Right forelimb (tissue), 1 donor: ENCODE measurements at places on chromosomes 13 and 19.
A peak's percentile ranks its signal among the peaks of the same experiment; 100 is the strongest.

GRCh38 chr19:31089681-31090080 lies 259.6 kb downstream of the TSHZ3 start:
- DNase-seq, result no peak

DNA sequence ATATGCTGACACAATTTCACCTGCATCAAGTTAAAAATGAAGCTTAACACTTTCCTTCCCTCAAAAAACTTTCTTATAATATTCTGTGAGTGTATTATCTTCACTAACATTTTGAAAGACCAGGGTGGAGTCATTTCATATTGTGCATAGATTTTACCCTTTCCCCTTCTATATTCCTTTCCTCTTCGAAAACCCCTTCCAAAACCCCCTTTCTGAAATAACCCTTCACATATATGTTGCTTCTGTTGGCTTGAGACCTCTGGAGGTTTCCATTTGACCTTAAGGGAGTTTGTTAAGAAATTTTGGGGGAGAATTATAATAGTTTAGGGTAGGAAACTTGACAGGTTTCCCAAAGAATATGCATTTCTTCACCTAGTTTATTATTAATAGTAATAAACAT lies 489.6 kb upstream of the MIR17HG start:
- DNase-seq, result no peak

DNA sequence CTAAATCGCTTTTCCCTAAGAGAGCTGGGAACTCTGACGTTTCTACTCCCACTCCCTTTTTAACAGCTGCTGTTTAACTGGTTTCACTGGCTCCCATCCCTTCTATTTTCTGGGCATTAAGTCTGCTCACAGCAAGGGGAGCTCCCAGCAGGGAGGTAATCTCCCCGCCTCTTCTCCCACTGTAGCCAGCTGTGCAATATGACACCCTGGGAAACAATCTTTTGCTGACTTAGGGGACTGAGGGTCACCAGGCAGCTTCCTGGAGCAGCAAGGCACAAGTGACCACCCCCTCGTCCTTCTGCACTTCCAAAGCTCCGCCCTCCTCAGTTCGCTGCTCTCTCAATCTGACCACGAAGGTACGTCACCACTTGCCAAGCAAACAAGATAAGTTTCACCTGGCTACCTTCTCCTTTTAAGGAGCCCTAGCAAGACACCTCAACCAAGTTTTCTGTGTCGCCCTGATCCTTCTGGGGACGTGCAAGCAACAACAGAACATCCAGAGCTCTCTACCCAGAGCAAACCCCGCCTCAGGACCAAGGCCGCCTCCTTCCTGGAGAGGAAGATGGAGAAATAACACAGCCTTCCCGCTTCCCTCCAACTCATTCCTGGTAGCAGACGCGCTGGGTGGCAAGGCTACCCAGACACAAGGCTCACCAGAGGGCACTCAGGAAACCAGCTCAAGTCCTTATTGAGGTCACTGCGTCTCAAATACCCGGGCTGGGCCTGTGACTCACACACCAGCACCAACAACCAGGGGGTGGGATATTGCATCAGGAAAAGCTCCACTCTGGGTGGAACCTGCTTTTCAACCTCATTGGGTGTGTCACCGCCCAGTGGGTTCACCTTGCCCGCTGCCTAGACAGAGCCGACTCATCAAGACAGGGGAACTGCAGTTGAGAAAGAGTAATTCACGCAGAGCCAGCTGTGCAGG lies 92.4 kb downstream of the STK24 start:
- peak; percentile 80 for DNase-seq

DNA sequence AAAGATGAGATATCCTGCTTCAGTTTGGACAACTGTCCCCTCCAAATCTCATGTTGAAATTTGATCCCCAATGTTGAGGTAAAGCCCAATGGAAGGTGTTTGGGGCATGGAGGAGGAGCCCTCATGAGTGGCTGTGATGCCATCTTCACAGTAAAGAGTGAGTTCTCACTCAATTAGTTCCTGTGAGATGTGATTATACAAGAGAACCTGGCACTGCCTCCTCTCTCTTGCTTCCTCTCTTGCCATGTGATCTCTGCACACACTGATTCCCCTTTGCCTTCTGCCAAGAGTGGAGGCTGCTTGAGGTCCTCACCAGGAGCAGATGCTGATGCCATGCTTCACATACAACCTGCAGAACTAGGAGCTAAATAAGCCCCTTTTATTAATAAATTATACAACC lies 86.9 kb downstream of the HSPH1 start:
- no peak for DNase-seq

DNA sequence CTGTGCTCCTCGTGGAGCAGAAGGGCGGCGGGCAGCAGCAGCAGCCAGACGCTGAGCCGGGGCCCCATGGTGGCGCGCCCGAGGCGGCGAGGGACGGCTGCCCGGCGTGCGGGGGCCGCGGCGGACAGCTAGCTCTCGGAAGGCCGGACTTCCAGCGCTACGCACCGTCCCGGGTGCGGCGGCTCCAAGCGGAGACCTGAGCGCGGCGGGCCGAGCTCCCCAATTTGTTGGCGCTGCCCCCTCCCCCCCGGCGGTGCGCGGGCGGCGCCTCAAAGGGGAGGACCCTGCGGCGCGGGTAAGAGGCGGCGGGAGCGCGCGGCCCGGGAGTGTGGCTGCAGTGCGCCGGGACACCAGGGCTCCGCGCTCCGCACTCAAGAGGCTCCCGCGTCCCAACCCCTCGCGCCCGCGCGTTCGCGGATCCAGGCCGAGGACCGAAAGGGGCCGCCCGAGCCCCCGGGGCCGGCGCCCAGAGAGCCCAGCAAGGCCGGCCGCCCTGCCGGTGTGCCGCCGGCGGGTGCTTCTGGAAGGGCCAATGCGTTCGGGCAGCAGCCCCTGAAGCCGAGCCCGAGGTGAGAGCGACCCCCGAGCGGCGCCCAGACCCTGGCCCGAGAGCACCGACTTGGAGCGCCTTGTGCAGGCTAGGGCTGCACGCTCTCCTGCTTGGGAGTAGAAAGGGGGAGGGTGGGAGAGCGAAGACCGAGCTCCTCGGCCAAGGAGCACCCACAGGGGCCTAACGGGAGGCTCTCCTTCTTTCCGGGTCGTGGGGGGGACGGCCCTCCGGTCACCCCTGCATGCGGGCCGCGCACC lies at the start of the genes COL4A1 and COL4A2:
Gene COL4A1, minus strand, starts transcription at position 198 of the 807 bp plus-strand sequence. Its CDS starts 130 bp downstream, at position 68.
Gene COL4A2, plus strand, starts transcription at position 325 of the 807 bp plus-strand sequence. CDS start 620 bp downstream, outside the sequence.
- peak; percentile 86 for DNase-seq

GRCh38 chr13:99280166-99280565 lies 22.0 kb upstream of the GPR18 start:
- no peak for DNase-seq

DNA sequence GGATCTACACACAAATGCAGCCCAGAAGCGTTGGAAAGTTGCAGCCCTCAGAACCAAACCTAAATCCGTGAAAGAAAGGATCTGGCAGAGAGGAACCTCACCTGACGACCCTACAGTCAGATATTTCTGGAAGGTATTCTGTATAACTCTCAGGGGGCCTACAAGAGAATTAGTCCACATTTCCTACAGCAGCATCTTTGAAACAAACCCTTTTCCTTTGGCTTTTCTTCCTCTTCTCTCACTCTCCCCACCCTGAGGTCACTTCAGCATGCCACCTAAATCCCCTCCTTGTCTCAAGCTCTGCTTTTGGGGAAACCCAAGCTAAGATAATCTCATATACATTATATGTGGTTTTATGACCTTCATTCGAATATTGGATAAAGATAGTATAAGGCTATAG lies 719.0 kb upstream of the MIR17HG start:
- no peak for DNase-seq

DNA sequence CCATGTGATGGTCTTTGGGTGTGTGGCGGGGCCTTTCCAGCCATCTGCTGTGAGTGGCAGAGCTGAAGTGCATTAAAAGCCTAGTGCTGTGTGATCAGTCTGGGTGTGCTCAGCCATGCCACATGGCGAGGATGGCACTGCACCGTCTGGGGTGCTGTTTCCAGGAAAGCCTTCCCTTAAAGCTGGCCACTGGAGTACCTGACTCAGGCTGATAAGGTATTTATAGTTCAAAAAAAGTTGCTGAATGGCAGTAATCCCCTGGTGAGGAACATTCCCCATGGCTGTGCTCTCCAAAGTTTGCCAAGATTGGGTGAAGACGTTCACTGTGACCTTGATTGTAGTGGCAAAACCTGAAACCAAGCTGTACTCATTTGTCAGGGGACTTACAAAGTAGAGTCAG lies 6.0 kb downstream of the GPI start:
- no peak for DNase-seq

DNA sequence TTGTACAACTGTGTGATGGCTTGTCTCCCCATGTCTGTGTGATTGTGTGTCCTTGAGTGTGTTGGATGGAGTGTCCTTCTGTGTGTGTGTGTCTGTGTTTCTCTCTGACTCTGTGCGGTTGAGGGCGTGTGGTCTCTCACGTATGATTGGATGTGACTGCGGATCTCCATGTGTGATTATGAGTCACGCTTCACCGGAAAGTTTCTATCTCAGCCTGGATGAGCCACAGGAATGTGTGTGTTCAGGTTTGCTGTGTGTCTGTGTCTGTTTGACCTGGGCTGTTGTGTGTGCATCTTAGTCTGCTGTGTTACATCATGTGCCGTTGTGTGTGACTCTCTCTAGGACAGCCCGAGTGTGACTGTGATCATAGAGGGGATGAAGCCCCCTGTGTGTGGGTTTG lies 15.5 kb upstream of the ZNF835 start:
- DNase-seq, result no peak

GRCh38 chr19:18601875-18602274 lies 4.7 kb downstream of the CRLF1 start:
- no peak for DNase-seq

- DNase-seq, result no peak
Observed at GRCh38 chr19:31331536-31331935, 17.7 kb downstream of the TSHZ3 start.

- DNase-seq, result no peak
Observed at GRCh38 chr13:108346376-108346775, 76.9 kb downstream of the TNFSF13B start.

- peak; percentile 82 for DNase-seq
Observed at GRCh38 chr13:113724780-113725315, 34.2 kb upstream of the TMEM255B start.

DNA sequence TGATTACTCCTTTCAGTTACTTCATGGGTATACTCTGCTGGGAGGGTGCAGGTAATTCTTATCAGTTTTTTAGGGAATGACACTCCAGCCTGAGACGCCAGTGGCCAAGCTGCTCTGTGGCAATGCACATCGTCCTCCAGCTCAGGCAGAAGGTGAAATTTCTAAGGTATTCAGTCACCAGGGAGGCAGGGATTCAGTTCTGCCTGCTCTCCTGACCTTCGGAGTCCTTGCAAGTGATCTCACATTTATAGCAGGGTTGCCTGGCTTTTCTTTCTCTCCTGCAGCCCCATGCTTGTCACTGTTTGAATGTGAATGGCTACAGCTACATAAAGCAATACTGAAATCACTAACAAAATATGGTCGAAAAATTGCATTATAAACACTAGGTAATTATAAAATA lies 1447.5 kb downstream of the EFNB2 start:
- DNase-seq, result no peak

DNA sequence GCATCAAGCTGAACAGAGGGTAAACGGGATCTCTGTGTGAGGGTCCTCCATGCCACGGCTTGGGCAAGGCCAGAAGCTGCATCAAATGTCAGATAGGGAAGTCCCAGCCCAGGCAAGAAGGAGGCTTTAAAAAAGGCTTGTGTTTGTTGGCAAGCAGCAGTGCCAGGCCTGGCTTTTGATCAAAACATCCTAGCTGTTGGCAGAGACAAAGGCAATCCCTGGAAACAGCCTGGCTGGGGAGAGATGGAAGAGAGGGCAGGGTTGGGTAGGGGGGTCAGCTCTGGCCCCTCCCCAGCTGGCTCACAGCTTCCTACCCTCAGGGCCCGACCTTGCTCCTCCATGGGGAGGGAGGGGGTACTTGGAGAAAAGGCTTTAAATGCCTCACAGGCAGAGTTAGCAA lies 61.8 kb upstream of the KCTD15 start:
- no peak for DNase-seq

DNA sequence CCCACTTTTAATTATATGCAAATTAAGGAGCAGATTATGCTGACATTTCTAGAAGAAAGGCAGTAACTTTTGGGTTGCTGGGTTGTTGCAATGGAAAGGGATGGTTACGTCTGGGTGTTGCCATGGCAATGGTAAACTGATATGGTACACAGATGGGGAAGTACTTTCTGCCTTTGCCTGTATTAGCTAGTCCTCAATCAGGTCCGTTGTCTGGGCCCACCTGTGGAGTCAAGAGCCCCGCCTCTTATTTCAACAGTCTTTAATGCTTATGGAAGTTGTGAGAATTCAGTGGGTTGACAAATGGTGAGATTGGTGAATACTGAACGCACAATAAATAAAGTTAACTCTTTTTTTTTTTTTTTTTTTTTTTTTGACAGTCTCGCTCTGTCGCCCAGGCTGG lies 30.6 kb upstream of the DPP9 start:
- no peak for DNase-seq

DNA sequence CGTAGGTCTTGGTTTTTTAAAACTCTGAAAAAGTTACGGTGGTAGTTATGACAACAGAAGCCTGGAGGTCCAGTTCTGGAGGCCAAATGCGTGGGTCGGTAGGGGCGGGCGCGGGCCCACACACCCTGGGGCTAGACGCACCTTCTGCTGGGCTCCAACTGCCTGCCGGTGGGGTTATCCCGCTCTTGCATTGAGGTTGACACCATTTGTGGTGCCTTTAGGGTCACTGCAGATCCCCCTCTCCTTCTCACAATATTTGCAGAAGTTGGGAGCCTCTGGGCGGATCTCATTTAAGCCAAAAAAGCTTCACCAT lies 81.6 kb downstream of the CHST8 start:
- no peak for DNase-seq

GRCh38 chr13:114059946-114060860 lies 72.2 kb downstream of the RASA3 start:
- DNase-seq, result peak; percentile 56

DNA sequence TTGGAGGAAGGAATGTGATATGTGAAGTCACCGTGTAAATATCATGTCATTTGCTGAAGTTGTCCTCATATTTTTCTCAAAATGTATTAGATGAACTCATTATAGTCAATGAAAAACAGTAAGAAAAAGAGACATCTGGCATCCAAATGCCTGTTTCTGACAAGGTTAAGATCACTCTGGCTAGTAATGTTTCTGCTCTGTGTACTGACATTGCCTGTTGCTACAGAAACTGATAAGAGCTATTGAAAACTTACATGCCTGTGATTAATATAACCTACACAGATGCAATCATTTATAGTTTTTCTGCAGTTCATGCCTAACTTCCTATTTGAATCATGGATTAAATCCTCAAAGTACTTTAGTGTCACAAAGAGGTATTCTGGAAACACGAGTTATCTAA lies 249.8 kb downstream of the NBEA start:
- no peak for DNase-seq

- DNase-seq, result no peak
Observed at GRCh38 chr13:105541565-105541964, 993.9 kb downstream of the EFNB2 start.
